ENCODE measurements at places on chromosomes 13 and 19.

DNA sequence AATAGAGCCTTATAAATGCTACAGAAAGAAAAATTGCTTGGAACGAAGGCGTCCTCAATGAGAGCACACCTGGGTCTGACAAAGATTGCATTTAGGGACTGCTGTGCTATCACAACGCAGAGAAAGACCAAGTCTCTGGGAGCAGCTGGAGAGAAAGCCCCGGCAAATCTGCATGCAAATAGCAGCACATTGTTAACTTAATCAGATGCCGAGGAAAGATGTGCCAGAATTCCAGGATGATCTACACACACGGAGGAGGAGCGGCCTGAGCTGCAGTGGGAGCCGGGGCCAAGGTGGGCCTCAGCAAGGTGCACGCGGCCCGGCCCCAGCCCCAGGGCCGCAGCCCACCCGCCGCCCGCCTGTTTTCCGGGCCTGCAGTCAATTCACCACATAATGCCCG is 1.4 kb downstream of the ZNF536 start:
- no peak for DNase-seq

DNA sequence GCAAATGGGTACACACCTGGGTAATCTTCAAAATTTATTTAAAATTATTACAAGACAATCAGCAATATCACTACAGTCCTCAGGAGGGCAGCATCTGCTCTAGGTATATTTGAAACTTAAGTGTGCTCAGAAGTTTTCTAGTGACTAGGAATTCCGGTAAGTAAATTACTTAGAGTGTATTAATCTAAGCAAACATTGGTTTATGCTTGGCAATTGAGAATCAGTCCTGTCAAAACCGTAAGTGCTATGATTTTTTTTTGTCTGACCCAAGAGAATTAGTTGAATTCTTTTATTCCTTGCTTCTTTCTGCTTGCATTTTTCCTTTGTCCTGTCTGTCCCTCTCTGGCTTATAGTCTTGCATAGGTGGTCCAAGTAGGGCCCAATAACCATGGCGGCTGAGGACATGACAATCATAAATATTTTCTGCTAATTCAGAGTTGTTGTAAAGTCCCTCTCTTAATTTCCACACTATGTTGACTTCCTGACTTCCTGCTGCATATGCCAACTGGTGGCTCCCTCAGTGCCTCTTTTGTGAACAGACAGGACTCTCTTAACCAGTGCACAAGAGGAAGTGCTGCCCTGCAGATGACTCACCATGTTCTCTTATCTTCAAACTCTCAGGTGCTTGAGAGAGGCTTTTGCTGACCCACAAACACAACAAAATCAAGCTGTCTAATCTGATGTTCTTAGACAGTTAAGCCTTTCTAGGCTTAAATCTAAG is 82.2 kb downstream of the SLAIN1 start:
- DNase-seq, result peak; percentile 54

DNA sequence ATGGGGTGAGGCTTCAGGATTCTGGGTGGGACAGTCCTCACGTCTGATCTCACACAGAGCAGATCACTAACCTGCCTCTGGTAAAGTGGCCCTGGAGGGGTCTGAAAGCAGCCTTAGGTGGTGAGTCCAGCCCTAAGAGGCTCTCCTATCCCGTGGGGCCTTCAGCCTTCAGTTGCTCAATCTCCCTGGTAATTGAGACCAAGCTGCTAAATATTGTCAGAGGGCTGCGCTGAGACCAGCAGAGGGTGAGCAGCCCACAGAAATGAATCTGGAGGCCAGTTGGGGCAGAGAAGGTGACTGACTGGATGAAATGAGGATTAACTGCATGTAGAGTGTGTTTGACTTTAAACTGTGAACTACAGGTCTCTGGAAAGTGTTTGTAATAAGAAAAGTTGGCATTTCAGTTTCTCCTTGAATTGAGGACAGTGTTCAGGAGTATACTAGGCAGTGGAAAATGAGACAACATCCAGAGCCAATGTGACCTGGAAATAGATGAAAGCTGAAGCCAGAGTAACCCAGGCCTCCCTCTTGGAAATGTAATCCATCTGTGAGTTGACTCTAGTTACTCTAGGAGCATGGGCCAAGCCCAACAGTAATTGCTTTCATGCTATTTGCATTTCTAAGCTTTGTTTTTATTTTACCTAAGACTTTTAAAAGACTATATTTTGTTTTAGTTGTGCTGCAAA is 14.3 kb upstream of the HSPH1 start:
- no peak for DNase-seq

GRCh38 chr13:83007226-83007625 is 875.0 kb downstream of the SLITRK1 start:
- DNase-seq, result no peak

- DNase-seq, result peak; percentile 33
Observed at GRCh38 chr19:14004619-14005348, 1.3 kb downstream of the RFX1 start.

DNA sequence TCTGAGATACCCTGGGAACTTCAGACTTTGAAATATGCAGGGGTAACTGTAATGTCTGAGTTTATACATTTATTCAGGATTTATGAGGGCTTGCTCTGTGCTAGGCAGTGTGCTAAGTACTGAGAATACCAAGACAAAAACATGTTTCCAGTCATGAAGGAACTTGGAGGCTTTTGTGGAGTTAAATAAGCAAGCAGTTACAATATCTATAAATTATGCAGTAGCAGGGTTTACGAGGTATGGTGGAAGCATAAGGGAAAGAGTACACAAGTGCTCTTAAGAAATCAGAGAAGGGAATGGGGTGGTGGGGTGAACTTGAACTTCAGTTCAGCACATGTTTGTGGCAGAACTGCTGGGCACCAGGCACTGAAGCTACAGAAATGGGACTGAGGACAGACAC is 28.0 kb downstream of the MAB21L1 start:
- no peak for DNase-seq

DNA sequence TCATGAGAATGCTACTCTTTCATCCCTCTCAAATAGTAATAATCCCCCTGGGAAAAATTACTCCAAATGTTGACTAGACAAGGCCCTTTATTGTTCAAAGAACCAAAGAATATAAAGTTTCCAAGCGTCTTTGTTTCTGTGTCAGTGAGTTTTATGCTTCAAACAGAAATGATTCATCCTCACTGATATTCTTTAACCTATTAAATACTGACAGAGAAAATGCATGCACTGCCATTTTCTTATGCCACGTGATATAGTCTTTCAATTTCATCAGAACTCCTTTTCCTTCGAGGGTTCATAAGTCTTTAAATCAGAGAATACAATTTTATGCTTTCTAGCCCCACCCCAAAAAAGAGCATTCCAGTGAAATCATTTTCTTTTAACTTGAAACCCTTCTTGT is 211.6 kb downstream of the SHISA2 start:
- DNase-seq, result no peak

- DNase-seq, result no peak
Observed at GRCh38 chr13:30584051-30584731, 33.5 kb upstream of the USPL1 start.

- DNase-seq, result no peak
Observed at GRCh38 chr19:33022472-33023116, 42.1 kb downstream of the RHPN2 start.

DNA sequence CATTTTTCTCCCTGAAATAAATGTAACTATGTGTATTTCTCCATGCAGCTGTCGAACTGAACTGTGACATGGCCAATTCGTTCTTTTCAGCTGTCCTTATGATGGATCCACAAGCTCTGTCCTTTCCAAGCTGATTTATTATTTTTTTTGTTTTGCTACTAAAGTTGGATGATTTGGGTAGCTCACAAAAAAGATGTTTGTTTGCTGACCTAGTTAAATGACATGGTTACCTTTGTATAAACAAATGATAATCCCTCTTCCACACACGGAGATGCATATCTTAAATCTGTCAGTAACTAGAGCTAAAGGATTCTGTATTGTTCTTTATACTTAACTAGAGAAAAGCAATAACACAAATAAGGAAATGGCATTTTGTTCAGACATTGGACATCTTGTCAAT is 884.3 kb upstream of the PCDH20 start:
- no peak for DNase-seq

DNA sequence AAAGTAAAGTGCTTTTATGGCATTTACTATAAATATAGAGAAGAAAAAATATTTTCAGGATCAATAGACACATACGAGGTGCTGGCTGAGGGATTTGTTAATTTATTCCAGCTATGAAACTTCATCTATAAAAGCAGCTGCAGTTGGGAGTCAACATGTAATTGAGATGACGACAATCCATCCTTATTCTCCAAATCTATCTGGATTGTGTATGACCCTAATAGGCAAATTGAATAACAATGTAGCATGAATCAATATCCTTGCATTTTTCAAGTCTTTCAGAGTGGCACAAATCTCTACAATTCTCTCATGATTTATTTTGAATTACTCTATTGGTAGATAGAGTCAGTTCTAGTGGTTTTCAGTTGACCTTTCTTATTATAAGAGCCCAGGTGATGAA is 1296.5 kb upstream of the SPRY2 start:
- DNase-seq, result no peak

- peak; percentile 28 for DNase-seq
Observed at GRCh38 chr19:41537789-41538188, 38.2 kb upstream of the CEACAM21 start.

DNA sequence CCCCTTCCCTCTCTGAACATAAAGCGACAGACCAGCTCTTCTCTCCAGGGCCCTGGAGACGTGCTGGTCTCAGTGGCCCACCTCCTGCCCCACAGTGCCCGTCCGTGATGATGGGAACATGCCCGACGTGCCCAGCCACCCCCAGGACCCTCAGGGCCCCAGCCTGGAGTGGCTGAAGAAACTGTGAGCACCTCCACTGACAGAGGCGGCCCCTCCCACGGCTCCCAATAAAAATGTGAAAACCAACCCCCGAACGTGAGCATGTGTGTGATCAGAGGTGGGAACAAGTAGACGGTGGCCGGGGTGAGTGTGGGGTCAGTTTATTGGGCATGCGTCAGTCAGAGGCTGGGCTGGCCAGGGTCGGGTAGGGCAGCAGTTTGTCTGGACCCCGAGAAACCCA is 4.1 kb downstream of the NDUFA3 start:
- no peak for DNase-seq

GRCh38 chr19:29841559-29842367 is 30.0 kb downstream of the CCNE1 start:
- peak; percentile 42 for DNase-seq

DNA sequence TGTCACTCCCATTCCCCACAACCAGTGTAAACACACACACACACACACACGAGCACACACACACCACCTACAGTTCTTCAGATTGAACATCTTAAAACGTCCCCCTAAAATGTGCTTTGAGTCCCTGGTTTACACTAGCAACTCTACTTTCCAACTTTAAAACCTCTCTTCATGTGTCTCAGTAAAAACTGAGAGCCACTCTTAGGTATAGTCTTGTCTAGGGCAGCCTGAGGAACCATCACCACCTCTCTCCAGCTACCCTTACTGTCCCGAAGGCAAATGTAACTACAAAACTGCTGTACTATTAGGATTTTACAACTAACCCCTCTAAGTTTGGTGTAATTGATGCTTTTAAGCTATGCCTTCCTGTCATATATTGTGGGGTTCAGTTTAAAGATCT is 1501.6 kb upstream of the MIR17HG start:
- DNase-seq, result no peak

DNA sequence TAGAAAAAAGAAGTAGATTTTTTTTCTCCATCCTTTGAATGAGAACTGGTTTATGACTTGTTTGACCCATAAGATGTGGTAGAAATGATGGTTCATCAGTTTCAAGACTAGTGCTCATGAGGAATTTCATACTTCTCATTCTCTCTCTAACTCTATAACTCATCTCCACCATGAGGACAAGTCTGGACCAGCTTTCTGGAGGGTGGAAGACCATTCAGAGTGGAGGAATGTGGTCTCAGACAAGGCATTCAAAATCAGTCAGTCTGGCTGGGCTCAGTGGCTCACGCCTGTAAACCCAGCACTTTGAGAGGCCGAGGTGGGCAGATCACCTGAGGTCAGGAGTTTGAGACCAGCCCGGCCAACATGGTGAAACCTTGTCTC is 3.5 kb upstream of the EID2 start:
- DNase-seq, result no peak

DNA sequence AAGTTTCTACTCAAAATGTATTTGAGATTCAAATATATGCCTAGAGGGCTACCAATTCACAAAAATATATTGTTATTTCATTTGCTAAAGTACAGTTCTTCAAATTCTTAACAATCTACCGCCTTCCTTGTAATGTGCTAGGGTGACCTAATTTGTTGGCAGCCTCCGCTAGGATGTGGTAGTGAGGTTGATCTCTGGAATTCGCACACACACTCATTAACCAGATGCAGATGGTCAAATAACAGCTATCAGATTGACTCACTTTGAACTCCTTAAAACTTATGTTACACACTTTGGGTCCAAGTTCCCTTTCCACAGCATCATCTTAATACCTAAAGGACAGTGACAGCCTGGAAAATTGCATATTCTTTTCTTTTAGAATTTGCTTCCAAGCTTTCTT is 367.3 kb downstream of the DCT start:
- DNase-seq, result peak; percentile 88

DNA sequence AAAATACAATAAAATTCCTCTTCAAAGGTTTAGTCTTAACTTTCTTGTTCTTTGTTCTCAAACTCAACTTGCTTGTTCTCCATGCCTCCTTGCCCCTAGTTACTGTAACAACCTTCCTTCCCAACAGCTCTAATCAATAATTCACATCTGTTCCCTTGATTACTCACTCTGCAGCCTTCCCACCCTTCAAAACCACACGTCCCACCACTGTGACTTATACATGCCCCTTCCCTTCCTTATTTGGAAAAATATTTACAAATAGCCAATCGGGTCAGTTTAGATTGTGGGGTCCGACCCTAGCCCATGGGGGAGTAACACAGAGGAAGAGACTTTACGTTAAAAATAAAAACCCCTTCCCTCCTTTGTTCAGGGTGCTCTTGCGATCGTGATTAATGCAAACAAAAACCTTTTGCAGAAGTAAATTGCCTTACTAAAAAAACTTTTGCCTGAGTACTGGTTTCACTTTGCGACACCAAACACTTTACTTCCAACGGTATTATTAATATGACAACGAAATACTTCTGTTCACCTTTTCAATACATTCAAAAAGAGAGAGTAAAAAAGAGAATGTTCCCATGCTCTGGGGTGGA is 512 bp upstream of the ZNF93 start:
- peak; percentile 54 for DNase-seq

GRCh38 chr19:12521996-12522395 is 29.3 kb downstream of the ZNF564 start:
- no peak for DNase-seq

DNA sequence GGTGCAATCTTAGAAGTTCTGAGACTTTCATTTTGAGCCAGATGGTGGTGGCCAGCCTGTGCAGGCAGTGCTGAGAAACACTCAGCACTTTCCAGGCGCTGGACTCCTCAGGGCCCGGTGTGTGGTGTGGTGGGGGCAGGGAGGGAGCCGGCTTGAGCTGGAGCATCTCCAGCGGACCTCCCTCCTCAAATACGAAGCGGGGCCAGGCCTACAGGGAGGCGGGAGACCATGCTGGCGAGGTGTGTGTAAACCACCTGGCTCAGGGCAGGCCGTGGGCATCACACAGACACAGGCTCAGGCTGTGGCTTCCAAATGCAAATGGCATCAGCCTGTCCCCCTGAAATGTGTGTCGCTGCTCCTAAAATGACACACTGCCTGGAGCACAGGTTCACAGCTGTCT is 33.3 kb upstream of the RANBP3 start:
- no peak for DNase-seq

- DNase-seq, result no peak
Observed at GRCh38 chr13:59176775-59177174, 987.0 kb downstream of the DIAPH3 start.

- no peak for DNase-seq
Observed at GRCh38 chr13:66359910-66360552, 870.1 kb downstream of the PCDH9 start.

Measured in AG08395 (cell line).